H9 (cell line): ENCODE measurements at places on chromosomes 4 and X.

GRCh38 chr4:123477711-123478209, 81.2 kb downstream of the SPRY1 start:
- DNase-seq: no peak
- no peak overlapping the region for H3K4me3 ChIP-seq
- peaks cover 3% of the 10 kb centered on the region; the same call in 1 of the 2 replicates for H3K4me1 ChIP-seq
- H3K36me3 ChIP-seq: no peaks in the 10 kb centered on the region

DNA sequence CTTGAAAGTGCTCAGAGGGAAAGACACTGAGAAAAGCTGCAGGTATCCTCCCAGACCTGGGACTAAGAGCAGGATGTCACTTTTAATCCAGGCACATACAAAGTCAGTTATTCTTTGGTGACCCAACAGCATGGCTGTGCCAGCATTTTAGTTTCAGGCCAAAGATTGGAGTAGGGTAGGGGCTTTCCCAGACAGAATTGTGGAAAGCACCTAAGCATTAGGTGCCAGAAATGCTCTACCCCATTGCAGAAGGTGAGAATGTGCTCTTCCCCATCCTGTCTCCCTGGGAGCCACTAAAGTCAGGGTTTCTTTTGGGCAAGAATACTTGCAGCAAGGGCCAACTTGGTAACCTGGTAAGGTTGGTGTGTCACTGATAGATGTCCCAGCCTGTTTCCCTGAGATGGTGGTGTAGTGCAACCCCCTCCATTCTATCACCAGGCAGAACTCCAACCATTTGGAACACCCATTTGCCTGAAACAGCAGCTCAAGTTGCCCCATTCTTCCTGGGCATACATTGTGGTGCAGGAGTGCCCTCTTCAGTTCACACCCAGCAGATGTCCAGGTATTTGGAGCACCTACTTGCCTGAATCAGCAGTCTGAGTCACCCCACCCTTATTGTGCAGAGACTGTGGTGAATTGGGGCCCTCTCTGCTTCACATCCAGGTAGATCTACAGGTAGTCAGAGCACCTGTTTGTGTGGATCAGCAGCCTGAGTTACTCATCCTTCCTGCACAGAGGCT, 183.5 kb downstream of the ZC4H2 start:
- no peak overlapping the region for H3K27ac ChIP-seq
- H3K27me3 ChIP-seq: no peaks in the 10 kb centered on the region
- H3K4me3 ChIP-seq: no peak overlapping the region
- H3K4me1 ChIP-seq: no peaks in the 10 kb centered on the region
- H3K36me3 ChIP-seq: no peaks in the 10 kb centered on the region

DNA sequence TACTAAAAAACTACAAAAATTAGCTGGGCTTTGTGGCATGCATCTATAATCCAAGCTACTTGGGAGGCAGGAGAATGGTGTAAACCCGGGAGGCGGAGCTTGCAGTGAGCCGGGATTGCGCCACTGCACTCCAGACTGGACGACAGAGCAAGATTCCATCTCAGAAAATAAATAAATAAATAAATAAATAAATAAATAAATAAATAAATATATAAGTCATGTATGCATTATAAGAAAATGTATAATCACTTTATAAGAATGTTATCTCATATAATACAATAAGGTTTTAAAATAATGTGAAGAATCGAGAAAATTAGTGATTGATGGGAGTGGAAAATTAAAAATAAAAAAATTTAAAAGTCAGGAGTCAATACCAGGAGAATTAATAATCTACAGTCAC, 127.5 kb downstream of the GALNTL6 start:
- no peaks in the 10 kb centered on the region; the same call in 1 of the 2 replicates for H3K4me1 ChIP-seq
- no peak overlapping the region for H3K4me3 ChIP-seq
- no peaks in the 10 kb centered on the region for H3K27me3 ChIP-seq
- H3K36me3 ChIP-seq: no peaks in the 10 kb centered on the region
- no peak overlapping the region for H3K27ac ChIP-seq
- no peak for DNase-seq

DNA sequence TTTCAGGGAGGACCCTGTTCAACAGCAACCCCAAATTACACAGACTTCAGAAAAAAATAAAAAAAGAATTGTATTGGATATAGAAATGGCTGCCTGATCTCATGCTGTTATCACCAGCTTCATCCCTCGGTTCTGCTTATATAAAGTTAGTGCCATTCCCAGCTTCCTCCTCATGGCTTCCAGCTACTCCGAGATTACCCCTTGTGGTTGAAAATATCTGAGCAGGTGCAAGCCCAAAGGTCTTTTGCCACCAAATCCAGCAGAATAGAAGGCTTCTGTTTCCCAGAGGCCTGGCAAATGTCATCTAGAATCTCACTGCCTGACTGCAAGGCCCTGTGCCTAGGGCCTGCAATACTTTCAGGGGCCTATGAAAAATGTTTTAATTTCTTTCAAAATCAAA, 13.8 kb upstream of the HPGDS start:
- no peak overlapping the region for H3K27ac ChIP-seq
- H3K4me1 ChIP-seq: no peaks in the 10 kb centered on the region
- no peak overlapping the region for H3K4me3 ChIP-seq
- H3K27me3 ChIP-seq: no peaks in the 10 kb centered on the region
- no peak for DNase-seq

DNA sequence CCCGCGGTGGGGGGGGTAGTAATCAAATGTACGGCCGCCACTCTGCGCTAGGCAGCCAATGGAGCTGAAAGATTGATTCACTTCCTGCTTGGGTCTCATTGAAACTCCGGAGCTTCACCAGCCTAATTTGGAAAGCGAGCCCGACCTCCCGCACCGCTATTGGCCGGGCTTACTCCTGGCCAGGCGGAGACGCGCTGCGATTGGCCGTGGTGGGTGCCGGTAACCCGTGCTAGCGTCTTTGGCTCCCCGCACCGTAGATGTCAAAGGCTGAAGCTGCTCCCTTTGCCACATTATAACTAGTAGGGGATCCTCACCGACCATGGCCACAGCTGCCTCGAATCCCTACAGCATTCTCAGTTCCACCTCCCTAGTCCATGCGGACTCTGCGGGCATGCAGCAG, at the start of gene POU3F4:
POU3F4 (plus strand) TSS at position 285 of the 400 bp plus-strand sequence; CDS start at position 320, 35 bp downstream.
- peak; percentile 86 for DNase-seq
- H3K4me1 ChIP-seq: peaks cover 3% of the 10 kb centered on the region; the same call in 1 of the 2 replicates
- H3K4me3 ChIP-seq: peak within 1 kb of the TSS; percentile 58
- H3K27ac ChIP-seq: no peak within 1 kb of the TSS
- H3K27me3 ChIP-seq: peaks cover 14% of the 10 kb centered on the region; the same call in 1 of the 2 replicates
- no peaks in the 10 kb centered on the region for H3K36me3 ChIP-seq
